B cell (primary cell): ENCODE measurements at places on chromosomes 1 and 21. TPM values are rescaled to one million over a fixed set of nuclear protein-coding genes. Genes with fewer than 3 reads are reported as not detected.

GRCh38 chr1:94953107-94953506, 26.2 kb upstream of the CNN3 start:
- no peak for DNase-seq

- peak; percentile 58 for DNase-seq
These were observed 98.8 kb downstream of the RABGAP1L start for GRCh38 chr1:174258148-174258550.

GRCh38 chr1:84330125-84330984, 28.8 kb downstream of the SAMD13 start:
- no peak for DNase-seq

GRCh38 chr21:40471103-40471502, 375.9 kb downstream of the DSCAM start:
- no peak for DNase-seq

DNA sequence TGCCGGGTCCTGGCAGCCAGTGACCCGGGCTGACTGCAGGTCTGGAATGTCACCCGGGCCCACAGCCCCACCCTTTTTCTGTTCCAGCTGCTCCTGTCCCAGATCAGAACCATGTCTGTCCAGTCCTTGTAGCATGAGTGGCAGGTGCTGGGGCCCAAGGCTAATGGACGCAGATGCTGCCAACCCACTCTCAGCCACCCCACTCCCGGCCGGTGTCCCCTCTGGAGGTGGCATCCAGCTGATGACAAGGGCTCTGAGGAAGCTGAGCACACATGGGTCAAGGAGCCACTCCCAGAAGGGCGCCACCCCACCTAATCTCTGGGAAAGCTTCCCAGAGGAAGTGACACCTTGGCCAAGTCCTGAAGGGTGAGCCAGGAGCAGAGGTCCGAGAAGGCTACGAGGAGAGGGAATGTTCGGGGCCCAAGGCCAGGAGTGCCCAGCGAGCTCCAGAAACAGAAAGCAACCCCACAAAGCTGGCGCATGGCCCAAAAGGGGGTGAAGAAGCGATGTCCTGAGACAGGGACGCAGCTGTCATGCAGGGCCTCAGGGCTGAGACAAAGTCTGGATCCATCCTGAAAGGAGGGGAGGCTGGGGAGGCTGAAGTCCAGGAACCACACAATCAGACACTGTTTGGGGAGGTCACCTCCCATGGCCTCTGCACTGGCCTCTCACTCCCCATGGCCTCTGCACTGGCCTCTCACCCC, 39.5 kb downstream of the ACOT7 start:
- no peak for DNase-seq

GRCh38 chr1:107867422-107867821, 97.6 kb downstream of the VAV3 start:
- no peak for DNase-seq

DNA sequence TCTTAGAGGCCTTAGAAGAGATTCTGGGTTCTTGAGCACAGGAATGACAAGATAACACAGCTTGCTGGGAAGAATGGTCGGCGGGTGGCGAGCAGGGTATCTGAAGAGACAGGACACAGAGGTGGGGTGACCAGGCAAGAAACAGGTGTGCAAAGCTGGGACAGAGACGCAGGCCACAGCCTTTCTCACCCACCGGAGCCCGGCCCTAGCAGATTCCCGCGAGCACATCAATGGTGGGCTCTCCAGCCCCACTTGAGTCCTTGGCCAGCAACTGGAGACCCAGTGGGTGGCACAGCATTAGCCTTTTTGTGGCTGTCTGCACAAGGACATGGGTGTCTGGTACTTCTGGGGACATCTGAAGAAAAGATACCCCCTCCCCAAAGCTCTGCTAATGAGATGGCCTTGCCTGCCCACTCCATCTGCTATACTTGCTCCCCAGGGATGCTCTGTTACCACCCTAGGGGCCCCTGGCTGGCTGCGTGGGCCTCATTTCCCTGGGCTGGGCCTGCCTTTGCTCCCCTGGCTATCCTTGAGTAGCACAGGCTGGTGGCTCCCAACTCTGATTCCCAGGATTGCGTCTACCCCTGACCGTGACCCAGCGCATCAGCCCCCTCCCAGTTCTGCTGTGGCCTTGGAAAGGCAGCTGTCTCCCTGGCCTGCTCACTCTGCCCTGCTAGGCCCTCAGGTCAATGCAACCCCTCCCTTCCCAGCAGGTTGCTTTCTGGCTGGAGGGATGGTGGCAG, 127.2 kb upstream of the ADAR start:
- no peak for DNase-seq

Gene LAX1
- 20.5 and 23.5 TPM in 2 replicates for total RNA-seq

DNA sequence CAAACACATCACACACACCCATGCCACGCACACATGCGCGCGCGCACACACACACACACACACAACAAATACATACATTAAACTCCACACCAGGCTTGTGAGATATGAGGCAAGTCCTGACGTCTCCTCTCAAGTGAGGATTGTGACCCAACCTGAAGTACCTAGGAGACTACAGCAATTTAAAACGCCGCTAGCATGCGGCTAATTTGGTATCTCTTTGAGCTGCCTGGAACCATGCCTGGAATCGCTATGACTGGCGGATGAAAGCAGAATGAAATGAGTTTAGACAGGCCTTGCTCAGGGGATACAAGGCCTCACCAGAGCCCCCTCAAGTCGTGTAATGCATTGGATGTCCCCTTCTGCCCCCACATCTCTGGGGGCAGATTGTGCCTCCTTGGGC, 1.6 kb upstream of the RAB7B start:
- no peak for DNase-seq

Gene TDRD10
- total RNA-seq = not detected in 2 replicates

Gene BRINP3
- total RNA-seq = not detected in 2 replicates

DNA sequence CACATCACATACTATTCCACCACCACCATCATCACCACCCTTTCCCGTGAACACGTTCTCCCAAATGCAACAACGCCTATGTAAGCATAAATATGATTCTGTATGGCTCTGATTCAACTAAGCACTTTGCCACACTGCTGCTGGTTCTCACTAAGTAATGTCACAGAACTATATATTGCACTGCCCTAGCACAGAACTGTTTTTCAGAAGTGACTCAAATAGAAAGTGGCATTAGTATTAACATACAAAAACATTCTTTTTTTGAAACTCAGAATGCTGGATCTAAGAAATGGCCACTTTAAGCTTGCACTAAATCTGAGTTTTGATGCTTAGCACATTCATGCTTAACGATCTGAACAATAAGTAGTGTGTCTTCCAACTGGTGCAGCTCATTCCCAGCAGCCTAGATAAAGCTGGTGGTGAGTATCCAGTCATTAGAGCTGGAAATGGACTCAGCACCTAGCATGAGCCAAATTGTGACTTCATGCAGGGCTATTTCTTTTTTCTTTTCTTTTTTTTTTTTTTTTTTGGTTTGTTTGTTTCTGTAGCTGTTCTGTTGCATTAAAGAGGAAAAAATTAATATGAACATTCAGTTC, 46.2 kb upstream of the ZC3H11B start:
- DNase-seq = no peak

DNA sequence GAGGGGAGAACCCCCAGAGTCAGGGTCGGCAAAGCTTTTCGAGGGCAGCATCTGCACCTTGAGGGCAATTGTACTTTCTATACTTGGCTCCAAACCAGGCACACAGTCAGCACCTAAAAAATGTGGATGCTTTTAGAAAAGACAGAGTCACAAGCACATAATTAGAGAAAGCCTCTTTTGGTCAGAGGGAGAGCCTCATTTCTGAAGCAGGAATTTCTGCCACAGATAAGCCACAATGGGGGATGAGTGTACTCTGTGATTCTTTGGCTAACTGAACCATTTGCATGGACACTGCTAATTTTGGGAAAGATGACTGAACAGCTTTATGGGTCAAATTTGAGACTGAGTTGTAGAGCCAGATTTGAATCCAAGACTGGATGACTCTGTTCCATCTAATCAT, 635.7 kb downstream of the KIF26B start:
- no peak for DNase-seq

DNA sequence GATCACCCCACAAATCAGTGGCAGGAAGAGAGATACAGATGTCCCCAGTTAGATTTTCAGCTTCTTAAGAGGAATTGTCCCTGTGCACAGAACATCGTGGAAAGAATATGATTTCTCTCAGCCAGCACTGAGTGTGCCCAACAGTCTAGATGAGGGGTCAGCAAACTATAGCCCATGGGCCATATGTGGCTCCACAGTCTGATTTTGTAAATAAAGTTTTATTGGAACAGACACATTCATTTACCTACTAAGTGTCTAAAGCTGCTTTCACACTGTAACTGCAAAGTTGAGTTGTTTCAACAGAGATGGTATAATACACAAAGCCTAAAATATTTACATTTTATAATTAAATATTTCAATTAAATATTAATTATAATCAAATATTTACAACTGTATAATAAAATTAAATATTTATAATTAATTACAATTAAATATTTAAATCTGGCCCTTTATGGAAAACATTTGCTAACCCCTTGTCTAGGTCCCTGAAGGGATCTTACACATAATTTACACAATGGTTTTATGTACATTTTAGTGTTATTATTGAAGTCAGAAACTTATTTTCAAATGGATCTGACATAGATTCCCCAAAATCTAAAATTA, 407.6 kb downstream of the PTPRU start:
- no peak for DNase-seq

Gene EPB41
- 186 and 203 TPM in 2 replicates for total RNA-seq

Gene PTPN7
- 16.0 and 16.5 TPM in 2 replicates for total RNA-seq

GRCh38 chr1:2499986-2500596, 24.0 kb downstream of the PLCH2 start:
- no peak for DNase-seq

GRCh38 chr1:160855181-160855981, 7.3 kb downstream of the CD244 start:
- no peak for DNase-seq

GRCh38 chr1:30751830-30752650, 5.5 kb downstream of the LAPTM5 start:
- peak; percentile 59 for DNase-seq

GRCh38 chr1:202967684-202968281, 726 bp upstream of the CYB5R1 start:
- DNase-seq = no peak

GRCh38 chr1:191889623-191890003, 268.6 kb upstream of the RGS18 start:
- DNase-seq = no peak

Gene OR10J1
- not detected in 2 replicates for total RNA-seq

GRCh38 chr1:46532498-46533178, 18.8 kb downstream of the KNCN start:
- DNase-seq = peak; percentile 58

DNA sequence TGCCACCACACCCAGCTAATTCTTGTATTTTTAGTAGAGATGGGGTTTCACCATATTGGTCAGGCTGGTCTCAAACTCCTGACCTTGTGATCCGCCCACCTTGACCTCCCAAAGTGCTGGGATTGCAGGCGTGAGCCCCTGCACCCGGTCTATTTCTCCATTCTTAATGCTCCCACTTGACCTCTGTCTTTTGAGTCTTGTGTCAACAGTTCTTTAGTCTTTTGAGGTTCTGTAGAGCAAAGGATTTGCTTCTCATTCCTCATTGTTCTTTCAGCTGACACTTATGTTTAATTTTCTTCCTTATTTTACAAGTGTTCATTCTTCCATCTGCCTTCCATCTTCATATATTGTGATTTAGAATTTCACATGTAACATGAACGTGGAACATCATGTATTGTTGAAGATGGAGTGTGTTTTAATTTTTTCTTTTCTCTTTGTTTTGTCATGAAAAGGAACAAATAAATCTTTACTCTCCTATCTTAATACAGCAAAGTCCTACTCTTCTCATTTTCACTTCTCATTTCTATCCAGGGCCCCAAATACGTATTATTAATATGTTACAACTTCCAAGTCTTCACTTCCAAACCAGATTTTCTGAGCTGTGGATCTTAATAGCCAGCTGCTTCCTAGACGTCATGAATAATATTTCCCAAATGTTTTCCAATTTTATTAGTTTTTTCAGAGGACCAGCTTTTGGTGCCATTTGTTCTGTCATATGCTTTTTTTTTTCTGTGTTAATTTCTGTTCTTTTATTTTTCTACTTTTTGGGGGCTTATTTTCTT, 16.9 kb downstream of the MTF2 start:
- DNase-seq = peak; percentile 16

DNA sequence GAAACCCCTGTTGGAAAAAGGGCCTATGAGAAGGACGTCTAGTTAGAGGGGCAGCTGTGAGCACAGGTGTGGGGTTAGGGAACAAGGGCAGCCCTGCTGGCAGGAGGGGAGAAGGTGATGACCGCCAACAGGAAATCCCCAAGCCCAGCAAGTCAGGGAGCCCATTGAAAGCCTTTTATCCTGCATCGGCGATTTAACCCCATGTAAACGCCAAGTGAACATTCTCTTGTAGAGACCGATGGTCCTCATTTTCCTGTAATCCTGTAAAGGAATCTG, 1.1 kb upstream of the BSND start:
- DNase-seq = no peak

Gene ASCL5
- not detected in 2 replicates for total RNA-seq

GRCh38 chr1:109791495-109792043, 27.8 kb upstream of the EPS8L3 start:
- no peak for DNase-seq

DNA sequence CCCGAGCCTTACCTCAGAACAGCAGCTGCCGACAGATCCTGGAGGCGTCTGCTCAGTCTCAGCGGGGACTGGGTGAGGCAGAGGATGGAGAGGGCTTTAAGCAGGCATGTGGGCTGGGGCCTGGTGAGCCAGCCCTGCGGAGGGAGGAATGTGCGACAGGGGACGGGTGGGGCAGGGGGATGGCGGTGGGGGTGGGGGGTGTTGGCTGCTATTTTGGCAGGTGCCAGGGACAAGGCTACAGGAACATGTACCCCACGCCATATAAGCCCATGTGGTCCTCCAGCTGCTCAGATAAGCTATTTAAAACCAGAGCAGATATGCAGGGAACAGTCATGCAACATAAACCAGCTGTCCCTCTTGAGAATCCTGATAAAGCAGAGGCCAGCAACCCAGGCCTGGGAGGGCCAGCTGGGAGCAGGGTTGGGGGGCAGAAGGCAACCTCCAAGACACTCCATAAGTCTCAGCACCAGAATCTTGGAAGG, at the start of gene TNNT2:
Gene TNNT2 (minus strand): TSS at position 70 of the 482 bp plus-strand sequence. CDS start 4,426 bp downstream, outside the sequence.
- DNase-seq = no peak

GRCh38 chr1:154186177-154186576, 5.7 kb downstream of the TPM3 start:
- DNase-seq = peak; percentile 57

DNA sequence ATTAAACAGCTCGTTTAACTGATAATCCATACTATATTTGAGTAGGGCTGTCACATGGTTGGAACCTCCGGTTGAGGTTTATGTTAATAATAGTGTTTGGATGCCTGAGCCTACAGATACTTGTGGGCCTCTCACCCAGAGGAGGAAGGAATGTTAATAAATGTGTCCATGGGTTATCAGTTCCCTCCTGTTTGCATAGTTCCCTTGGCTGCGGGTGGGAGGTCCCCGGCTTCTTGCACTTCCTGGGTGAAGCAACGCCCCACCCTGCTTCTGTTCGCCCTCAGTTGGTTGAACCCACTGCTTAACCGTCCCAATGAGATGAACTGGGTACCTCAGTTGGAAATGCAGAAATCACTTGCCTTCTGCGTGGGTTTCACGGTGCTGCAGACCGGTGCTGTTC, 23.6 kb upstream of the GBP1 start:
- DNase-seq = no peak

DNA sequence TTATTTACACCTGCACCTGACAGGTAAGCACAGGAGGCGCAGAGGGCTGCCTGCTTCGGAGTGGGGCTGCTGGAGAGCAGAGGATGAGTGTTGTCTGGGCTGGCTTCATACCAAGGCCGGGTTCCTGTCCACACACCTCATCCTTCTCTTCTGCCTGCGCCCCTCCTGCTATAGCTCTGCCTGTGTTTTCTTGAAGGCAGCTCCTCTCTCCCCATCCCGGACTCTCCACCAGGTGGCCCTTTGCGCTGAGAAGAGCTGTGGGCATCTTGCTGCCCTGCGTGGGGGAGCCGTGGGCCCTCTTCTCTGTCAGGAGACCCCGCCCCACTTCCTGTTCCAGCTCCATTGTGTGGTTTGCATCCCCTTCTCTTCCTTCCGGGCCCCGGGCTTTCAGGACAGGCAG, 35.0 kb downstream of the ARHGEF10L start:
- DNase-seq = no peak
